Aorta (tissue), 5 donors: ENCODE measurements at places on chromosomes 5 and 9. TPM values are rescaled to one million over a fixed set of nuclear protein-coding genes. Genes with fewer than 3 reads are reported as not detected.

Gene MAP1B
- total RNA-seq: 382 TPM

Gene HMGCR
- total RNA-seq: 17.8 TPM

Gene TRPM3
- 5.7 TPM for total RNA-seq

Gene DRD1
- 0.62 TPM for total RNA-seq

DNA sequence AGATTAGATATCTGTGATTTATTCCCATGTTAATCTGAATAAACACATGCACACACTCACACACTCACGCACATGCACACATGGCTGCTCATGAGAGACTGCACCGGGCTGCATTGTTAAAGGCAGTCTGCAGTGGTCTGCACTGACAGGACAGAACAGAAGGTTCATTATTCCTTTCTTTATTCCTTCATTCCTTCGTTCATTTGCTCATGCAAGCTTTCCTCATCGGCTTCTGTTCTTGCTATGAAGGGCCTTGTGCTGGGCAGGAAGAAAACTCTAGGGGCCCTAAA is 41.4 kb upstream of the FSTL4 start:
- H3K4me1 ChIP-seq: no peaks in the 10 kb centered on the region
- H3K27ac ChIP-seq: no peak overlapping the region
- H3K36me3 ChIP-seq: no peaks in the 10 kb centered on the region
- no peak for DNase-seq
- no peak overlapping the region for H3K4me3 ChIP-seq

DNA sequence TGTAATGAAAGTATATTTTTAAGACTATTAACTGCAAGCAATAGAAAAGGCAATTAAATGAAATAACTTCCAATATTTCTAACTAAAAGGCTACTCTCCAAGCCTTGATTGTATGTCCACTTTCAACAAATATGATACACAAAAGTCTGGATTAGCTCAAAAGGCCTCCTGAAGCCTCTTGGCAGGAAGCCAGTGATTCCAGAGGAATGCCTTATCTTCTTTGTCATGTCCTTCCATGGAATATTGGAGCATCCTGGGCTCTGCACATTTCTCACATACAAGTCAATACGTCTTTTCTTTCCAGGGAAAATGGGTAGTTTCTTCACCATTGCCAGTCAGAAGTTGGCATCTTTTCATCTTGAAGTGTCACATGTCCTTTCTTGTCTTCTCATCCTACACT is 357.8 kb downstream of the KDM4C start:
- H3K27me3 ChIP-seq: no peaks in the 10 kb centered on the region
- no peak overlapping the region for H3K27ac ChIP-seq
- no peak overlapping the region for H3K4me3 ChIP-seq
- DNase-seq: no peak
- H3K36me3 ChIP-seq: no peaks in the 10 kb centered on the region
- no peaks in the 10 kb centered on the region for H3K4me1 ChIP-seq

GRCh38 chr9:115668521-115668920 is 485.1 kb upstream of the PAPPA start:
- H3K4me3 ChIP-seq: no peak overlapping the region
- no peak overlapping the region for H3K27ac ChIP-seq
- no peak for DNase-seq
- no peaks in the 10 kb centered on the region for H3K36me3 ChIP-seq
- H3K27me3 ChIP-seq: no peaks in the 10 kb centered on the region

DNA sequence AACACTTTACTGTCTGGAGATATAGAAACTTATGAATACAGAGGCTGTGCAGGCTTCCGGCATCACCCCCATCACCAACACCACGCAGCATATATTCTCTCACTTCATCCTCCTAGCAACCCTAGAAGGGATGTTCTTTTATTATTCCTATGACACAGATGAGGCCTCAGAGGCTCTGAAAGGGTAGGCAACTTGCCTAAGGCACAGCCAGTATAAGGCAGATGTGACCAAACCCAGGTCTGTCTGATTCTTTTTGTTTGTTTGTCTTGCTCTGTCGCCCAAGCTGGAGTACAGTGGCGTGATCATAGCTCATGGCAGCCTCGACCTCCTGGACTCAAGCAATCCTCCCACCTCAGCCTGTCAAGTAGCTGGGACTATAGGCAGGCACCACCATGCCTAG is 22.8 kb upstream of the CORO2A start:
- H3K4me3 ChIP-seq: no peak overlapping the region
- H3K27me3 ChIP-seq: no peaks in the 10 kb centered on the region
- no peaks in the 10 kb centered on the region for H3K4me1 ChIP-seq
- no peak for DNase-seq
- no peak overlapping the region for H3K27ac ChIP-seq
- H3K36me3 ChIP-seq: no peaks in the 10 kb centered on the region

- no peaks in the 10 kb centered on the region for H3K36me3 ChIP-seq
- DNase-seq: no peak
- no peak overlapping the region for H3K4me3 ChIP-seq
- H3K27ac ChIP-seq: no peak overlapping the region
- no peaks in the 10 kb centered on the region for H3K27me3 ChIP-seq
These were observed 1359.8 kb upstream of the CDH9 start for GRCh38 chr5:28398185-28398584.

GRCh38 chr5:103256178-103256577 is 2.4 kb upstream of the MACIR start:
- H3K36me3 ChIP-seq: no peaks in the 10 kb centered on the region
- H3K27ac ChIP-seq: no peak overlapping the region
- H3K27me3 ChIP-seq: no peaks in the 10 kb centered on the region
- DNase-seq: no peak
- no peaks in the 10 kb centered on the region for H3K4me1 ChIP-seq

DNA sequence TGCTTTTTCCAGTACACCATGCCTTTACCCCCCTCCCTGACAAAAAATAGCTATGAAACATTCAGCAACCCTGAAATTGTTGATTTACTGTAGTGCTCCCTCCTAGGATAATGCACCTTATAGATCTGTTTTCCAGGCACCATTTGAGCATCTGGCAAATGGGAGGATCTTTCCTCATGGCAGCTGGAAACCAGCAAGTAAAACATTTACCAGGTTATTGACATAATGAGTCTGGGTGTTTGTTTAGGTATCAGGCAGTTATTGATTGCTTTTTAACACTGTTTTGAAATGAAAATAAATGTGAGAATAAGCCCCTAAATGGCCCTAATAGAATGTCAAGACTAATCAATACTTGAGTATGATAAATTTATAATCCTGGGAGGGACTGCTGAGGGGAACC is 57.3 kb upstream of the KLF4 start:
- H3K4me3 ChIP-seq: no peak overlapping the region
- no peaks in the 10 kb centered on the region for H3K27me3 ChIP-seq
- no peaks in the 10 kb centered on the region for H3K4me1 ChIP-seq
- no peak for DNase-seq

DNA sequence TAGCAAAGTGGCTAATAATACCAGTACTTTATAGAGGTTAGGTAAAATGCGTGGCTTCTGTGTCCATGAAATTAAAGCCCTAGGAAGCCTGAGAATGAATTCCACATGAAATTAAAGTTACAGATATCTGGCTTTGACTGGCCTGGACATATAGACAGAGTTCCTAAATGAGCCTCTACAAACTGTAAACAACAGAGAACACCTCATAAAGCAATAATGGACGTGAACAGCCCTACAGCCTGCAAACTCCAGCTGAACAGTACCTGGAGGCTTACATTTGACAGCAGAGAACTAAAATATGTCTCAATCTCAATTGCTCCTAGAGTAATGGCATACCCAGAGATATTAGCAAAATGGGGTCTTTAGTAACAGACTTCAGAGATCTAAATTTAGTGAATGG is 28.7 kb downstream of the GOLPH3 start:
- DNase-seq: no peak
- H3K4me1 ChIP-seq: peaks cover 8% of the 10 kb centered on the region
- H3K36me3 ChIP-seq: no peaks in the 10 kb centered on the region
- no peaks in the 10 kb centered on the region for H3K27me3 ChIP-seq
- H3K4me3 ChIP-seq: no peak overlapping the region

DNA sequence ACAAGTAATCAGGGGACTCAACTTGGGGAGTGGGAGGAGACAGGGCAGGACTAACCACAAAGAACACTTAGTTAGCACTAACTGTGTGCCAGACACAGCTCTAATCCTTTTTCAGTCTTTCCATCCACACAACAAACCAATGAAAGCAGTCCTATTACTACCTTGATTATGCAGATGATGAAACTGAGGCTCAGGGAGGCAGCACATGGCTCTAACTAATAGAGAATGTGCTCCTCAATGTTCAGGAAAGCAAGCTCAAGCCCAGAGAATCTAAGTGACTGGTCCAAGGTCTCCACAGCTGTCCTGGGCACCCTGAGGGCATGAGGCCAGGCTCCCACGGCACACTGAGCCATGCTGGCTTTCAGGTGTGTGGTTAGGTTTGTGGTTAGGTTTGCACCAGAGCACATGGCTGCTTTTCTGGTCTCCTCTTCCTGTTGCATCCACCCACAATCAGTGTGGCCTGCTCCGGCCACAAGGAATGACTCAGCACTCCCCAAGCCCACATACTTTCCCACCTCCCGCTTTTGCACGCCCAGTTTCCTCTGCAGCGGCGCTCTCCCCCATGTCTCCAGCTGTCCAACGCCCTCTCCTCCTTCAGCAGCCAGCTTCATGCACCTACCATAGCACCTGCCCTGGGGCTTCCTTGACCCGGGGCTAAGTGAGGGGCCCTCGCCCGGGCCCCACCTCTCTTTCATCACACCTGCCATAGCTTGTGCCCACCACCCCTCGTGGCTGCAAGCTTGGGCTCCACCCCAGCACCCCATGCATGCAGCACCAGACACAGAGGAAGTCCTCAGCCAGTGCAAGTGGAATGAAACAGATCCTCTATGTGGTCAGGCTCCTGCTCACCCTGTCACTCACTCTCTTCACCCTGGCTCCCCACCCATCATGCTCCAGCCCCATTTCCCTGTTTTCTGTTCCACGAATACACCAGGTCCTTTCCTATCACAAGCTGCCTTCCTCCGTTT is 133.1 kb downstream of the GABBR2 start:
- H3K27ac ChIP-seq: no peak overlapping the region
- H3K4me3 ChIP-seq: no peak overlapping the region
- H3K4me1 ChIP-seq: no peaks in the 10 kb centered on the region
- DNase-seq: no peak
- H3K27me3 ChIP-seq: peaks cover 1% of the 10 kb centered on the region
